ENCODE measurements at places on chromosomes 13 and 19. TPM values are rescaled to one million over a fixed set of nuclear protein-coding genes. Genes with fewer than 3 reads are reported as not detected.

RFPL4A gene
- total RNA-seq, result under 0.01 TPM

FSD1 gene
- total RNA-seq, result 4.6 TPM

C19orf33 gene
- total RNA-seq, result 1.9 TPM

ZNF208 gene
- total RNA-seq, result 1.3 TPM

ZNF544 gene
- total RNA-seq, result 57.1 TPM

RASIP1 gene
- total RNA-seq, result 0.54 TPM

ZNF136 gene
- 7.8 TPM for total RNA-seq

GRCh38 chr13:25329706-25330105, 28.3 kb downstream of the NUP58 start:
- DNase-seq, result no peak

- DNase-seq, result no peak
Observed at GRCh38 chr13:106470576-106470975, 64.9 kb downstream of the EFNB2 start.

DNA sequence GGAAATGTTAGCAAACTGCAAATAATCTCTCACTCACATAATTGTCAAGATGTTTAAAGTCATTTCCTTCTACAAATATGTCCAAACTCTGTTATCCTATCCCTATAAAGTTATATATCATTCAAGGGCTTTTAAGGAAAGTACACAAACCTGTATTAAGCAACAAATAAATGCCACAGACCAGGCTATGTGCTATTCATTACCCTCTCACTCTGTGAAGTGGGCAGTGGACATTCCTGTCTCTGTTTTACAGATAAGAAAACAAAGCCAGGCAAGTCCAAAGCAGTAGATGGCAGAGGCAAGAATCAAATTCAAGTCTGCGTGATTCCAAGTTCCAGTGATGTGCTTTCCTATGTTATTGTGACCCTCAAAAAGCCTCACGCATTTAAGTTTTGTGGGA, 140.6 kb downstream of the LHFPL6 start:
- DNase-seq, result no peak

DNA sequence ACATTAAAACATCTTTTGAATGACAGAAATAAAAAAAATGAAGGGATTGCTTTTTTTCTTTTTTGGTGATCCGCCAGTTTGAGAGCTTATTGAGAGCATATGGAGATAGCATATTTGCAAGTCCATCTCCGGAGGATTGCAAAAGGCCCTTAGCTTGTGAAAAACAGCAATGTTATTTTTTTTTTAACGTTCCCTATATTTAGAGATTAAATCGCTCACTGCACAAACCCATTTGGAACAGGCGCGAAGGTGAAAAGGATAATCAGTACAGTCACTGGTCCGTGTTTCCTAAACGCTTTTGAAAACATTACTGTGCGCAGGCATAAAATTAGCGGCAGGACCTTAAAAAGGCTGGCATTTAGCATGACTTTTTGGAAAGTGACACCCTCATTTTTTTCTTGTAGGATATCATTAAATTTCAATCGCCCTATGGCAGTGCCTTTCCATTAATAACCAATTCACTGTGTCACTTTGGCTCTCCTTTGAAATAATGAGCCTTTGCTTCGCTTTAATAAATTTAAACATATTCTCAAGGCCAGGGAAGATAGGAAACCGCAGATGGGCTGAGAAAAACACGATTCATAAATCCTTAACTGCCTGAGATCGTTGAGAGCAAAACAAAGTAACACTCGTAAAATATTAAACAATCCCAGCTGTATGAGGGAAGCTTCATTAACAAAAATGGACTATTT, 342.2 kb downstream of the DACH1 start:
- DNase-seq, result no peak

DNA sequence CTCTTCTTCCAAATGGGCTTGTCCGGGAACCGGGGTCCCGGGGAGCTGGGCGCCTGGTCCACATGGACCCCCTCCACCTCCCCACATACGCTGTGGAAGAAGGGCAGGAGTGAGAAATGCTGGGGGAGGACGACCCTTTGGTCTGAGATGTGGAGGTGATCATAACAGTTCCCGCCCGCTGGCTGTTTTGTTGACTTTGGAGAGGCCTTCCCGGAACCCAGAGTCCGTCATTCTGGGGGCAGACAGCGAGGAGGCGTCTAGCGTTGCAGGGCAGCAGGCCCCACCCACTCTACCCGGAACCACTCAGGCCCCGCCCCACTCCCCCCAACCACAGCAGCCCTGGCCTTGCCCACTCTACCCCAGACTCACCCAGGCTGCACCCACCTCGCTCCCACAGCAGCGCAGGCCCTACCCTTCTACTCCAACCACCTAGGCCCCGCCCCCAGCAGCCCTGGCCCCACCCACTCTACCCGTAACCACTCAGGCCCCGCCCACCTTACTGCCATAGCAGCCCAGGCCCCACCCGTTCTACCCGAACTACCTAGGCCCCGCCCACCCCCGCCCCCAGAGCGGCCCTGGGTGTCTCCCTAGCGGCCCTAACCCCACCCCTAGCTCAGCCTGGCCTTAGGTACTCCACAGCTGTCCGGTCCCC, 7.1 kb downstream of the GPR108 start:
- DNase-seq, result no peak

DNA sequence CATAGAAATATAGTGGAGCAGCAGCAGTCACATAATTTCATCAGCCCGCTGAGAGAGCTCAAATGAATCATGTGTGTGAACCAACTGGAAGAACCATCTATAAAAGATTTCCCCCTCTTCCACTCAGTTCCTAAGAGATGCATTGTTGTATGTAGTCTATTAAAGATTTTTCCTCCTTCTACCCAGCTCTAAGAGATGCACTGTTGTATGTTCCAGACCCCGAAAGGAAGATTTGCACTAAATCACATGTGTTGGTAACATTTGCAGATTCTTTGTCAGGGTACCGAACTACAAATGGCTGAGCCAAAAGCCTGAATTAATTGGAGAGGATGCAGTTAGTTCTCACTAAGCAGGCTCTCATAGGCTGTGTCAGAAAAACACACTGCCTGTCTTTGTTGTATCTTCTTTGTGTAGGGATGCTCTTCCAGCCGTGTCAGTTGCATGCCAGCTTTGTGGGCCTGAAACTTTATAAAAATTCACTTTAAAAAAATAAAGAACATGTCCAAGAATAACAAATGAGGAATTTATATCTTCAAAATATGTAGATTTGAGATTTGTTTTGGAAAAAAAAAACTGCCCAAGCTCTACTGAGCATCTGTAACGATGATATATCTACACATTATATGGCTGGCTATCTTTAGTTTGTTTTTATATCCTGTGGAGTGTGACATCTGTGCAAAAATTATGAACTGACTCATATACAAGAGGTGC, 223.1 kb downstream of the MZT1 start:
- no peak for DNase-seq

DNA sequence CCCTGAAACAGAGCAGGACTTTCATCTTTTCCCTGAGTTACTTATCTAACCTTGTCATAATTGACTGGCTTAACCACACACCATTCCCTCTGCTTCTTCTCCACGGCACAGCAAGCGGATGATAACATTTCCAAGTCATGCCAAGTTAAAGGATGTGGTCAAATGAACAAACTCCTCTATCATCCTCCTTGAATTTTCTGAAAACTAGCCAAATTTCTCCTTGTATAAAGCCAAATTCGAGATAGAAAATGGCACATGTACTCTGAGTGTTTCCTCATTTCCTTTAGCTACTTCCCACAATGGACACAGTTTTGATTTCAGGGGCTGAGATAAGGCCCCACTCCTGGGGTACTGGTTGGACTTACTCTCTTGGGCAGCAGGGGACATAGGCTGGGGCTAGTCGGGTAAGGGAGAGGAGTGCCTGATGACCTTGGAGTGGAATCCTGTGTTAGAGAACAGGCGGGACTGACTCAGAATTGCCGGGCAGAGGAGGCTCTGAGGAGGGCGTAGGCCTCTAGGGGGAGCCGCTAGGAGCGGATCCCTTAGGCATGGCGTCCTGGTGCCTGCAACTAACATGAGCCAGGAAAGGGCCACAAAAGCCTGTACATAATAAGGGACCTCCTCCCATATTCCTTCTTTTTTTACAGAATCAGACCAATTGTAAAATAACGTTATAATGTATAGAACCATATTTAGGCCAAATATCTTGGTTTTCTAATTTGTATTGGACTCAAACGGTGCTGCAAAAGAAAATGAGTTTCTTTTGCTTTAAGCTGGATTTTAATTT, 20.3 kb upstream of the TMTC4 start:
- no peak for DNase-seq

DNA sequence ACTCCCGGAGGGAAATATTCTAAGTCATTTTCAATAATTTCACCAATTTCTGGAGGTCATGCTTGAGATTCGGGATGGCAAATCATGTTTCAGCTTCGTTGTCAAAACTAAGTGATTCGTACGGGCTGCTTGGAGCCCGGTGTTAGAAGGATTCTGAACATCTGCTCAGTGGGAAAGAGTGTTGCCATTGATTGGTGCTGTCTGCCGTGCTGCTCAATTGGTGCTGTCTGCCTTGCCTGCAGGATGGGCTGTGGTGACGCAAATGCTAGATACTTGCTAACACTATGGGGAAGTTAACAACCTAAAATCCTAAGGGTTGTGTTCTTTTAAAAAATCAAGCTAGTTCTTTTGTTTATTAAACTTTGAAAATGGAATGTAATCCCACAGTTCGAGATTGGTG, 17.3 kb upstream of the CACNG8 start:
- no peak for DNase-seq

DNA sequence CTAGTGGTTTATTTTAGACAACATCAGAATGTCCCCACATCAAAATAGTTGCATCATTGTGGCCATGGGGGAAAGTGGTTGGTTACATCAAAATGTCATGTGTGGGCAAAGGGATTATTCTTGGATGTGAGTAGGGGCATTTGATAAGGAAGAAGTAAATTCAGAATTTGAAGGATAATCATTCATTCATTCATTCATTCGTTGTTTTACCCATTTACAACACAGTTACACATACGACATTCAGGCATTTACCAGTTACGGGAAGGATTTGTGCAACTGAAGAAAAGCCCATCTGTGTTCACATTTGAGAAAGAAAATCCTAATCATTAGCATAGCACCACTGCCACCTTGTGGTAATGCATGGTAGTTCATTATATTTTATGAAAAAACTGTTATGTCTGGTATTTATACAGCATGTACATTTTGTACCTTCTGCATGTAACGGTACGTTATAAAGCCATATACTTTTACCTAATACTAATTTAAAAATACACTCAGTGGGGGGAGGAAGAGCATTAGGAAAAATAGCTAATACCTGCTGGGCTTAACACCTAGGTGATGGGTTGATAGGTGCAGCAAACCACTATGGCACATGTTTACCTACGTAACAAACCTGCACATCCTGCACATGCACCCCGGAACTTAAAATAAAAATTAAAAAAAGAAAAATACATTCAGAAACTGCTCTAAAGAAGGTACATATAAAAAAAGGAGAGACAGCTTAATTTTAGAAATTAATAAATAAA, 62.1 kb downstream of the DGKH start:
- DNase-seq, result peak; percentile 88

- no peak for DNase-seq
Observed at GRCh38 chr19:13208672-13209483, 58.7 kb downstream of the IER2 start.

DNA sequence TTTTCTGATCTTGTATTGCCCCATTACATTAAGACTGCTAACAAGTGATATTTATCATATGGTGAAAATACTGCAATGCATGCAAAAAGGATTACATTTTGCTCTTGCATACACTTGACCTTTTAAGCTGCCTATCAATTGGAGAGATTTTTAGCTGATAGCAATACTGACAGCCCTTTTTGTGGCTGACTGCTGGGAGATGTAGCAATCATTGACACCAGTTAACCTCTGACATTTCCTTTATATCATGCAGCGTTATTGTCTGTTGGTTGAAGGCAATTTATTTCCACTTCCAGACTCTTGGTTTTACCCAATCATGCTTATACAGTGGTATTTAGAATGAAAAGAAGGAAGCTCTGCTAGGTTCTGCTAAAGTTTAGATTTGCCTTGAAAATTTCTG, 364.0 kb downstream of the LMO7 start:
- no peak for DNase-seq

DNA sequence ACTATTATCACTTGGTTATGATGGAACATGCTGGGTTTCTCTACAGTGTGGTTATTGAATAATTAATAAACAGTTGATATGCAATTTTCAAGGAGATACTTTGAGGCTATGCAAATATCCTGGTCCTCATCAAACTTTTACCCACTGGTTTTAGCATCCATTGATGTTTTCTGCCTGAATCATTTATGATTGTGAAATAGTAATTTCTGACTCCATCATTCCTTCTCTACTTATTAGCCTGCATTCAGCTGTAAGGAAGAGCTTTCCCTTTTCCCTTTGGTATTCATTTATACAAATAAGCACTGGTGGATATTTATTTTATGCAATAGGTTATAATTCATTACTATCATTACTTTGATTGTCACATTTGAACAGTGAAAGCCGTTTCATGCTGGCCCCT, 13.9 kb upstream of the DNAJC15 start:
- no peak for DNase-seq

DNA sequence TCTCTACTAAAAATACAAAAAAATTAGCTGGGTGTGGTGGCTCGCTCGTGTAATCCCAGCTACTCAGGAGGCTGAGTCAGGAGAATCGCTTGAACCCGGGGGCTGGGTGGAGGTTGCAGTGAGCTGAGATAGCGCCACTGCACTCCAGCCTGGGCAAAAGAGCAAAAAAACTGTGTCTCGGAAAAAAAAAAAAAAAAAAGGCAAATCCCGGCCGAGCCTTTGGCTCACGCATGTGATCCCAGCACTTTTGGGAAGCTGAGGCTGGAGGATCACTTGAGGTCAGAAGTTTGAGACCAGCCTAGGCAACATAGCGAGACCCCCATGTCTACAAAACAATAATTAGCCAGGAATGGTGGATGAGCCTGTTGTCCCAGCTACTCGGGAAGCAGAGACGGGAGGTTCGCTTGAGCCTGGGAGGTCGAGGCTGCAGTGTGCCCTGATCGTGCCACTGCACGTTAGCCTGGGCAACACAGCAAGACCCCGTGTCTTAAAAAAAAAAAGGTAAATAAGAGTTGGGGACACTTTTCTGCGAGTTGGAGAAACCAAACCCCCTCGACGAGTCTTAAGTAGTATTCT, 574 bp upstream of the GPX4 start:
- no peak for DNase-seq

DNA sequence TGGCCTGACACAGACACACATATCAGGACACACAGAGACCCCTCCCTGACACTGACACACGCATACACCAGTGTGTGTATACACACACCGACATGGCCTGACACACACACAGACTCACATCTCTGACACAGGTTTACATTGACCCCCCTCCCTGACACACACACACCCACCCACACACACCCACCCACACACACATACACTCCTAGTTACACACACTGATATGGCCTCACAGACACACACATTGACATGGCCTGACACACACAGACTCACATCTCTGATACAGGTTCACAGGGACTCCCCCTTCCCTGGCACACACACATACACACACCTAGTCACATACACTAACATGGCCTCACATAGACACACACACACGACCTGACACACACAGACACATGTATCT, 4.4 kb upstream of the NFIX start:
- DNase-seq, result no peak

Measured in hematopoietic multipotent progenitor cell (in vitro differentiated cells).